Stimulated activated CD8-positive, alpha-beta memory T cell treated with anti-CD3 and anti-CD28 coated beads, Interleukin-7, amount 100 ng/mL, for 1 hour (primary cell): ENCODE measurements at places on chromosomes 7 and 10.

- DNase-seq: no peak
Observed at GRCh38 chr7:102833343-102833742, 79.5 kb upstream of the LRRC17 start.

DNA sequence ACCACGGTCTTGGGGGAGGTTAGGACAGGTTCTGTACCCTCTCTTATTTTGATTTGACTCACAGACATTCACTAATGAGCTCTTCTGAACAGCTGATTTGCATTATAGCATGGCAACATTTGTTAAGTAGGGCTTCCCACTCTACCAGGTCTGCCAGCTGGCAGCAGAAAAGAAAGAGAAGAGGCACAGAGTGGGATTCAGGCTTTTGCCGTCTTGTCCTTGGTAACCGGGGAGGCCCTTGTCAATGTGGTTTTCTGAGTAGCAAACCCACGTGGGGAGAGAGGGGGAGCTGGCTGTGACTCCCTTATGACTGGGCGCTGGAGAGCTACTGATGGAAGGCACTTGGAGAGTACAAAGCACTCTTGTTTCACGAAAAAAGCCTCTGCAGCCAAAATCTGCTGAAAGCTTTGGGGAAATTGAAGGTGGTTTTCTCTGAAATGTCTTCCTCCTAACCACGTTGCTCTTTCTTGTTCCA lies 355.3 kb upstream of the GALNT17 start:
- DNase-seq: no peak

GRCh38 chr10:3735175-3735574 lies 49.8 kb downstream of the KLF6 start:
- no peak for DNase-seq

DNA sequence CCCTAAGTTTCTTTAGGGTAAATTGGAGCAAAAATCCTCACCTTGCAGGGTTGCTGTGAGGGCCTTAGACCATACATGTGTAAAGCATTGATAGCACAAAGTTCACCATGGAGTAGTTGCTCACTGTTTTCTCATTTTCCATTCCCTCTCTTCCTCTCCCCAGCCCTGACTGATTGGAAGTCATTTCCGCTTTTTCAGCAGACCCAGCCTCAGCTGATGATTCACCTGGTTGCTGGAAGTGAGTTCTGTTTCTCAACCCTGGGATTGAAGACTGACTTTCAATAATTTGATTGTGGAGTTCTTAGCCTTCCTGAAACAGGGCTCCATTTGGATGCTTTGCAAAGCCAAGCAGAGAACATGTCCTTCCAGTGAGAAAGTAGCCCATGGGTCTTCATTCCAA lies 107.0 kb downstream of the PLXNA4 start:
- no peak for DNase-seq

DNA sequence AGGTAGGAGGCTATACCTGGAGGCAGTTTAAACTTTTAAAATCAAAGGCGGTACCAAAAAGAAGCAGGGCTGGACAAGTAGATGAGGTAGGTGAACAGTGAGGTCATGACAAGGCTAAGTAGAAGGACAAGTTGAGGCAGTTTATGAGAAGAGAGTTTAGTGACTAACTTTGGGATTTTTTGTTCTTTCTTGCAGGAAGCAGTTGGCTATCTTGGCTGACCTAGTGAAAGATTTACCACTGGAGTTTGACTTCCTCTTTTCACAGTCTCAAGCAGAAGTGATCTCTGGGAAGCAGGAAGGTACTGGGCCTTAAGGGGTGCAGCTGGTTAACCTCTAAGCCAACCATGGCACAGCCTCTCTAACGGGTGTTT lies 26.3 kb downstream of the ENTPD7 start:
- no peak for DNase-seq

DNA sequence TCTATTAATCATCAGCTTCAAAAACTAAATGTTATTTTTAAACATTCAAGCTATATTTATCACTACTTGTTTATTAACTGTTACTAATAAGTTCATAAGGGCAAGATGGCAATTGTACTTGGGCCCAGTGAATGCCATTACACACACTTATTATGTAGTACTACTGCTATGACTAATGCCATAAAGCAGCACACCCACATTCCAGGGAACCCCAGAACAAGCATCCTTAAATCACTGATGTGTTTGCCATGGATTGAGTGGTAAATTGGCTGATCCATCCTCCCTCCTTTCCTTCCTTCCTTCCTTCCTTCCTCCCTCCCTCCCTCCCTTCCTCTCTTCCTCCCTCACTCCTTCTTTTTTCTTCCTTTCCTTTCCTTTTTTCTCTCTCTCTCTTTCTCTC lies 37.4 kb upstream of the RSU1 start:
- DNase-seq: no peak

DNA sequence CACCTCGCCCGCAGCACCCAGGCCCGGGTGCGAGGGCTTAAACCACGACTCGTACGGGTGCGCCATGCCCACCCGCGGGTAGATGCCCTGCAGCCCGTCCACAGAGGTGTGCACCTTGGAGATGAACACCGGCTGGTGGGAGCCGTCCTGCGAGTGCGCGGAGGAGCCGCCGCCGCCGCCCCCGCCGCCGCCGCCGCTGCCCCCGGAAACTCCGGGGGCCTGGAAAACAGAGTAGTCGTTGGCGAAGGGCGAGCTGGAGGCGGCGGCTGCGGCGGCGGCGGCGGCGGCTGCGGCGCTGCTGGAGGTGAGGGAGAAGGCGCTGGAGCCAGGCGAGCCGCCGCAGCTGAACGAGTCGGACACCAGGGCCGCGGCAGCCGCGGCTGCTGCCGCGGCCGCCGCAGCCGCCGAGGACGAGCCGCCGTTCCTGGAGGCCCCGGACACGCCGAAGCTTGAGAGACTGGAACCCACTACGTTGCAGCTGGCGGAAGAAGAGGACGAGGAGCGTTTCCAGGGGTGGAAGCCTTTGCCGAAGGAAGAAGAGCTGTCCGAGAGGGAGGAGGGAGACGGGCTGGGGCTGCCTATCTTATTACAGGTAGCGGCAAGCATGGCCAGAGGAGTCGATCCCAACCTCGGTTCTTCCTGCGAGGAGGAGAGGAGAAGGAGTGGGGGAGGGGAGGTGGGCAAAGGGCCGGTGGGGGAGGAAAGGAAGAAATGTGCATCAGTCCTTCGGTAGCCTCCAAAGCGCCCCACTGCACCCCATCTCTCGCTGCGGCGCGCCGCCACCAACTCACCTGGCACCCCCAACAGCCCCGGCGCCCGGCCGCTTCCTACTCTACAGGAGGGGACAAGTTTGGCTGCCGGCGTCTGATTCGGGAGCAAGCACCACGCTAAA lies 1.3 kb downstream of the SP8 start:
- DNase-seq: no peak

DNA sequence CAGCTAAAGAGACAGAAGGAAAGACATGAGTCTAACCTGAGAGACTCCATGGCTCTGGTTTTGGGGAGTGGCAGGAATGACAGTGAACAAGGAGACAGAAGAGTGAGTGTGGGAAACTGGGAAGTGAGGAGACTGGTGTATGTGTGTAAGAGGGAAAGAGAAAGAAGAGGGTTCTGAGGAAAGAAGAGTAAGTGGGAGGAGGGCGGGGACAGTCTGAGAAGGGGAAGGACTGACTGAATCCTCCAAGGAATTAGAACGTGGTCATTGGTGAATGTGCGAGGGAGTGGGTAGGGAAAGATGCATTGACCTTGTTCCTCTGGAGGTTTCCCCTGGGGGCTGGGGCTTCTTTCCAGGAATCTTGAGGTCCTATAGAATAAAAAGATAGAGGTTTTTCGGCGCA lies 26.6 kb downstream of the WNT8B start:
- no peak for DNase-seq

DNA sequence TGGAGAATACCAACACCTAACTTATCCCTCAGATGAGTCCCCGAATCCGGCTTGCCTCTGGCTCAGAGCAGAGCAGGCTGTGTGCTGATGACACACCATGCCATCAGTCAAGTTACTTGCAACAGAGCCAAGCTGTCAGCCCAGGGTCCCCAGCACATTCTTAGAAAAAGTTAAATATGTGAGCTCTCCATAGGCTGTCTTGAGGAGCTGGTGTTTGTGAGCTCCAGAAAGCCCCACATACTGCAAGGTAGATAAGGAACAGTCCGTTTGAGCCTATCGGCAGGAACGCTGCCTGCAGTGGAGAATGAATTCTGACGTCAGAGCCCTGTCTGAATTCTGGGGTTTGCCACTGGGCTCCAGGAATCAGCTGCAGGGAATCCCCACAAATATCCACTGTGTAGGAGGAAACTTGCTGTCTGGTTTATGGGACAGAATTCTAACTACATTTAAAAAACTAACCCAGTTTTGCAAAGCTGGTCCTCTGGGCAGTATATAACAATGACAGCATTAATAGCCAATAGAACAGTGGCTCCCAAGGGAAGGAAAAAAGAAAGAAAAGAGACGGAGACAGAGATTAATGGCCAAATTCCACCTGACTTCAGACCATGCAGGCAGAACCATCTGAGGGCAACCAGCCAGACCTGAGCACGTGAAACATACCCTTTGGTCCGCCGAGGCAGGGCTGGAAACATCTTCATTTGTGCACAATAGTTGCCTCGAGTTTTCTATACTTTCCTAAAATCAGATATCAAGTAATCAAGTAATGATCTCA lies 3.6 kb downstream of the SFXN4 start:
- no peak for DNase-seq

GRCh38 chr7:33624215-33624614 lies 281.1 kb upstream of the BMPER start:
- DNase-seq: no peak

- no peak for DNase-seq
Observed at GRCh38 chr7:131095346-131095745, 232.3 kb upstream of the MKLN1 start.

DNA sequence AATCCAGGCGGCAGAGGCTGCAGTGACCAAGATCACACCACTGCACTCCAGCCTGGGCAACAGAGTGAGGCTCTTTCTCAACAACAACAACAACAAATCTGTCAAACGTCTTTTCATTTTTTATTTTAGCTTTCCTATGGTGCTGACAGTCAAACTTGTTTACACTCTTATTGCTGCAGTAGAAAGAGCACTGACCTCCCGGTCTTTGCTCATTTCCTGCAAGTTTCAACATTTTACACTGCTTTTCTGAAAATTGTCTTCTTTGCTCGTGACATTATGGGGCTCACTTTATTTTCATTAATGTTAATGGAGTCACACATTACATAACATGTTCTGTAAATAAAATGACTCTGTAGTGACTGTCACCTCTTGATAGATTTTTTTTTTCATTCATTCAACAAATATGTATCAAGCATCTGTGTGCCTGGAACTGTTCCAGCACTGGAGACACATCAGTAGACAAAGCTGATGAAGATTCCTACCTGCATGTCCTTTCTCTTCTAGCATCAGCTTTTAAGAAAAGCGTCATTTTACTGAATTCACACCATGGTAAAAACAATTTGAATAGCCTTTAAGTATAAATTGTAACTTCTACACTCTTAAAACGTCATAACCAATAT lies 277.3 kb downstream of the CELF2 start:
- DNase-seq: no peak
